Adrenal gland (tissue), 19 donors: ENCODE measurements at places on chromosomes 2 and 18. TPM values are rescaled to one million over a fixed set of nuclear protein-coding genes. Genes with fewer than 3 reads are reported as not detected.

GRCh38 chr2:151971301-151972051 lies 127.4 kb downstream of the CACNB4 start:
- DNase-seq, result no peak
- H3K4me1 ChIP-seq, result no peaks in the 10 kb centered on the region
- no peak overlapping the region for H3K4me3 ChIP-seq
- H3K36me3 ChIP-seq, result no peaks in the 10 kb centered on the region

DNA sequence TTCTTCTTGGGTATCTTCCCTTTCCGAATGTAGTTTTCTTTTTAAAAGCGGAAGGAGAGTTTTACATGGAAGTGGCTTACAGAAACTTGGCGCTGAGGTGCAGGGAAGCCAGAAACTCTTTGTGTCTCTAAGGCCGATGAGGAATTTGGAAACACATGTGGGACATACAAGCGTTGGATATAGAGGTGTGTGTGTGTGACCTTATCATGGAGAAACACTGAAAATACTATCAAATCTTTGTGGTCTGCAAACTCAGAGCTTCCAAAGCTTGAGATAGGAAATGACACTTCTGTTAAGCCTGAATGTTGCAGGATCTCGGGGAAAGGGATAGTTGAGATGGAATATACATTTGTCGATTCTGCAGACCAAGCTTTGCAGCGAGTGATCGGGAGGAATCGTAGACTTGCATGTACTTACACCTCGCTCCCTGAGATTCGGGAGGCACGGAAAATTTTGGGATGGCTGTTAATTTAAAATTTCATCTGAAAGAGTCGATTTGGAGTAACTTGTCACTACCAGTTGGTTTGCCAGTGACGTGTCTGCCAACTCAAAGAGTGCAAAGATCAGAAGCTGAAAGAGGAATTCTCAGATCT lies 1.0 kb downstream of the NAB1 start:
- H3K27me3 ChIP-seq, result no peaks in the 10 kb centered on the region
- peak; percentile 21 for DNase-seq
- H3K27ac ChIP-seq, result peak overlapping the region; percentile 84
- H3K4me1 ChIP-seq, result peaks cover 52% of the 10 kb centered on the region
- peak overlapping the region; percentile 80 for H3K4me3 ChIP-seq

DNA sequence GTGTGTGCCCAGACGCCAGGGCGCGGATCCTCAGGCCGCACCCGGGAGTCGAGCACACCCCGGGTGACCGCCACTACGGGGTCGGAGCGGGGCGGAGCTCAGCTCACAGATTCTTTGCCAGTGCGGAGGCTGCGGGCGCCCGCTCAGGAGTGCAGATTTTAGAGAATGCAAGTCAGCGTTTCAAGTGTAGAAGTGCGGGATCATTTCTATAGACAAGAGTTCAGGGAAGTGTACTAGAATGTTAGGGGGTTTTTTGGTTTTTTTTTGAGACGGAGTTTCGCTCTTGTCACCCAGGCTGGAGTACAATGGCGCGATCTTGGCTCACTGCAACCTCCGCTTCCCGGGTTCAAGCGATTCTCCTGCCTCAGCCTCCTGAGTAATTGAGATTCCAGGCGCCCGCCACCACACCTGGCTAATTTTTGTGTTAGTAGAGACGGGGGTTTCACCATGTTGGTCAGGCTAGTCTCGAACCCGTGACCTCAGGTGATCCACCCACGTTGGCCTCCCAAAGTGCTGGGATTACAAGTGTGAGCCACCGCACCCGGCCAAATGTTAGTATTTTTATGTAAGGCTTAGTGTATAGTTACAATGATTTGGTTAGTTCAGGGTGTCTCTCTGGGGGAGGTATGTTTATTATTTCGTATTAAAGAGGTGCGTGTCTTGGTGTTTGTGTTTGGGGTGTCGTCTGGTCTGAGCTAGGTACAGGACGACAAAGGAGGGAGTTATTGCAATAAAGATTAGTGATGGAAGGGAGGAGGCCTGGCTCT lies 619 bp upstream of the FAM168B start:
- no peaks in the 10 kb centered on the region for H3K36me3 ChIP-seq
- no peaks in the 10 kb centered on the region for H3K27me3 ChIP-seq
- H3K4me1 ChIP-seq, result no peaks in the 10 kb centered on the region
- H3K4me3 ChIP-seq, result peak overlapping the region; percentile 81
- peak; percentile 64 for DNase-seq

GRCh38 chr2:29655391-29656086 lies 265.8 kb downstream of the ALK start:
- H3K27ac ChIP-seq, result no peak overlapping the region
- H3K4me1 ChIP-seq, result no peaks in the 10 kb centered on the region

The MARCHF4 gene
- polyA plus RNA-seq, result 0.97 TPM

DNA sequence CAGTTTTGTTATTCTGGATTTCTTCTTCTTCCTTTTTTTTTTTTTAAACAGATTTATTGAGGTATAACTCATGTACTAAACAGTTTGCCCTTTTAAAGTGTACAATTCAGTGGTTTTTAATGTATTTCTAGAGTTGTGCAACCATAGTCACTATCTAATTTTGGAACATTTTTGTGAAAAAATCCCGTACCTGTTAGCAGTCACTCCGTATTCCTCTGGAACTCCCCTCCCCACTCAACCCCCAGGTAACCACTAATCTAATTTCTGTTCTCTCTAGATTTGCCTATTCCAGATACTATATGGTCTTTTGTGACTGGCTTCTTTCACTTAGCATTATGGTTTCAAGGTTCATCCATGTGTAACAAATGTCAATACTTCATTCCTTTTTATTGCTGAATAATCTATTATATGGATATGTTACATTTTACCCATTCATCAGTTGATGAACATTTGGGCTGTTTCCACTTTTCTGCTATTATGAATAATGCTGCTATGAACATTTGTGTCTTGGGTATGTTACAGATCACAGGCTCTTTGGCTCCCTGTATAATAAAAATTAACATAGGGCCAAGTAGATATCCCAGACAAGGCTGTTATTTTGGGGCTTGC lies 21.9 kb downstream of the EHBP1 start:
- no peaks in the 10 kb centered on the region for H3K27me3 ChIP-seq
- H3K36me3 ChIP-seq, result no peaks in the 10 kb centered on the region
- no peak overlapping the region for H3K27ac ChIP-seq
- H3K4me3 ChIP-seq, result no peak overlapping the region
- no peaks in the 10 kb centered on the region for H3K4me1 ChIP-seq

The ACVR1 gene
- polyA plus RNA-seq, result 5.6 TPM

The AQP12B gene
- polyA plus RNA-seq, result 0.48 TPM

DNA sequence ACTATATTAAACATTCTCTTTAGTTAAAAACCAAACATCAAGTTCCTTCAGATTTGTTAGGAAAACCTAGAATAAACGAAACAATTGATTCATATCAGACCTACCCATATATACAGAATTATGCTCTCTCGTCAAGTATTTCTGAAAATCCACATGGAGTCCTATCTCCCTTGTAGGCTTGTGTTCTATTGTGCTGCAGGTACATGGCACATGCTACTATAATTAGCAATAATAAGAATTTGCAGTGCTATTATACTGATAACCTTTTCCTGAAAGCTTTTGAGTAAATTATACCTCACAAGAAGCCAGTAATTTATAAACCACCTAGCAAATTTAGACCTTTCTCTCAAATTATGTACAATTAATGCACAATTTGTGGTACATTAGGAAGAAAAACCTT lies 158.6 kb upstream of the STK17B start:
- H3K4me3 ChIP-seq, result no peak overlapping the region
- H3K4me1 ChIP-seq, result no peaks in the 10 kb centered on the region
- no peaks in the 10 kb centered on the region for H3K27me3 ChIP-seq
- H3K27ac ChIP-seq, result no peak overlapping the region
- no peaks in the 10 kb centered on the region for H3K36me3 ChIP-seq

The SIX3 gene
- polyA plus RNA-seq, result not detected

The C2orf69 gene
- polyA plus RNA-seq, result 26.8 TPM

GRCh38 chr2:50641633-50642032 lies 390.3 kb downstream of the NRXN1 start:
- H3K4me3 ChIP-seq, result no peak overlapping the region
- no peaks in the 10 kb centered on the region for H3K4me1 ChIP-seq
- H3K27ac ChIP-seq, result no peak overlapping the region
- DNase-seq, result no peak

- H3K27ac ChIP-seq, result no peak overlapping the region
- H3K36me3 ChIP-seq, result no peaks in the 10 kb centered on the region
- no peak for DNase-seq
- H3K4me3 ChIP-seq, result no peak overlapping the region
- H3K27me3 ChIP-seq, result no peaks in the 10 kb centered on the region
Measured at GRCh38 chr2:45105050-45105582, 95.9 kb upstream of the SIX2 start.
